ENCODE measurements at places on chromosomes 1 and 21. TPM values are rescaled to one million over a fixed set of nuclear protein-coding genes. Genes with fewer than 3 reads are reported as not detected.

The KLF17 gene
- total RNA-seq = not detected

The NUAK2 gene
- total RNA-seq = 1.2 TPM

The PTPRU gene
- 18.2 TPM for total RNA-seq

The KCNK1 gene
- total RNA-seq = 69.6 TPM

The FAM72D gene
- 0.13 TPM for total RNA-seq

The VASH2 gene
- 1.8 TPM for total RNA-seq

The BATF3 gene
- 3.9 TPM for total RNA-seq

The OXCT2 gene
- 16.2 TPM for total RNA-seq

The LCE2B gene
- not detected for total RNA-seq

The VHLL gene
- not detected for total RNA-seq

The CELA3A gene
- total RNA-seq = not detected

The IRF6 gene
- 21.8 TPM for total RNA-seq

- peak; percentile 38 for DNase-seq
Measured at GRCh38 chr1:13600762-13601453, 17.3 kb downstream of the PDPN start.

- no peak for DNase-seq
Measured at GRCh38 chr1:165603810-165604209, 27.2 kb upstream of the MGST3 start.

DNA sequence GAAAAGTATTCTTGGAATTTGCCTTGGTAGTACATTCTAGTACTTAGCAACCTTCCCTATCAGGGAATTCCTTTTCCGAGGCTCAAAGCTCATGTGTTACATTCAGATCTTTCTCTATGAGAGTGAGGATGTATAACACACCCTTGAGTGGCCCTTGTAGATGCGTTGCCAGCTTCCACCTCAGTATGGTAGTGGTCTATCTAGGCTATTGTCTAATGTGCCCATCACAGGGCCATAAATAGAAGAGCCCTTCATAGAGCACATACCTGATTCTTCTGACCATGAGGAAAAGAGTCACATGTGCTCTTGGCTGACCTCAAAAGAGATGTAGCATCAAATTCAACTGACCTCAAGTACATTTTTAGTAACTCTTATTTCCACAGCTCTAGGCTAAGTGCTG lies 14.0 kb upstream of the ZC3H11B start:
- DNase-seq = no peak

GRCh38 chr21:40194185-40194980 lies 327.1 kb downstream of the PCP4 start:
- DNase-seq = no peak

DNA sequence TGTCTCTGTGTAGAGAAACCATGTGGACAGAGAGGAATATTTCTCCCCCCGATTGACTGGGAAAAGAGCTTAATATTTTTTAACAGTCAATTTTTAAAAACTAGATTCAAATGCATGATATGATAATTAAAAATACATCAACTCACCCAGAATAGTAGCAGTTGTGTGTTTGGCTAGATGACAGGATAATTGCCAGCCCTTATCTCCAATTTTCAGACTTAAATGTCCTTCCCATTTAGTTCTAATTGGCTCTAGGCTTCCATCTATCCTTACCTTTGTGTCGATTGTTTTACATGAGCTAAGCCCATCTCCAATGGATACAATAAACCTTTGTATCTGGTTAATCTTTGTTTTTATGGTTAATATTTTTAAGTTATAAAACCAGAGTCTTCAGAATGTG lies 23.9 kb upstream of the KIAA0040 start:
- no peak for DNase-seq

DNA sequence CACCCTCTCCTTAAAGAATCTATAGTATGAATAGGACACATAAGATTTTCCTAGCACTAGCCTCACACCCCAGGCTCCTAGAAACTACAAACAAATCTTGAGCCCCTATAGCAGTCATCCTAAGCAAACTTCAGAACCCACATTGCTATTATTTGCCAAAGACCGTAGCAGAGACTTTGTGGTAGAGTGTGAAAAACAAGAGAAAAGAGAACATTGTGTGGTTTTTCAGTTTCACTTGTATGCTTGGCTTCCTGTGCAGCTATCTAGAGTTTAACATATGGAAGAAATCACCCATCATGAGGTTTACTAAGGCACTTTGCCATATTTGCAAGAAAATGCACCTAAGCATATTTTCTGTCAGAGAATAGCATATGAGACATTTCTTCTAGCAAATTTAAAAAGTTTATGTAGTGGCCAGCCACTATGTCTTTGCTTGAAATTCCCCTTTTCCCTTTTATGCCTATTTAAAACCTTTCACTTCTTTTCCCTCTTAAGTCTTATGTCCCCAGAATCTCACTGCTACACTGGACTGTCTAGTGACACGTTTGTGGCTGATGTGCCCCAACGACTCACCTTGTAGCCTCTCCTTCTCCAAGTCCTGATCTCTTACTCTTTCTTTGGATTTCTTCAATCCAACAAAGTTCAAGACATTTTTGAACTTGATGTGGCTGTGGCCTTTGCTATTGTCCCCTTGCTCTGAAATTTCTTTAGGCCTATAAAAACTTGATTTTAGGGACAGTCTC lies 25.6 kb downstream of the CCDC190 start:
- DNase-seq = no peak

DNA sequence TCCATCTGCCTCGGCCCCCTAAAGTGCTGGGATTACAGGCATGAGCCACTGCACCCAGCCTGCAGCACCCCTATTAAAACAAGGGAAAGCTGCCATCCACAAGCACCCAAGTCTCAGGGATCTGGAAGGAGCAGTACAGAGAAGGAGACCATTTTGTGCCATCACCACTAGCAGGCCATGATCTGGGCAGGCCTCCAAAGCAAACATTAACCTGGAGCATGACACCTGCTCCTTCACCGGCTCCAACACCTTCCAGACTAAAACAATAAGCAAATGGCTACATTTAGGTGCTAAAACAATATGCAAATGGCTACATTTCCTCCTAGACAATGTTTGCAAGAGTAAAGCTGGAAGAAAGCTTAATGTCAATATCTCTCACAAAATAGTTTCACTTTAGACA lies 16.7 kb downstream of the MEAF6 start:
- no peak for DNase-seq

DNA sequence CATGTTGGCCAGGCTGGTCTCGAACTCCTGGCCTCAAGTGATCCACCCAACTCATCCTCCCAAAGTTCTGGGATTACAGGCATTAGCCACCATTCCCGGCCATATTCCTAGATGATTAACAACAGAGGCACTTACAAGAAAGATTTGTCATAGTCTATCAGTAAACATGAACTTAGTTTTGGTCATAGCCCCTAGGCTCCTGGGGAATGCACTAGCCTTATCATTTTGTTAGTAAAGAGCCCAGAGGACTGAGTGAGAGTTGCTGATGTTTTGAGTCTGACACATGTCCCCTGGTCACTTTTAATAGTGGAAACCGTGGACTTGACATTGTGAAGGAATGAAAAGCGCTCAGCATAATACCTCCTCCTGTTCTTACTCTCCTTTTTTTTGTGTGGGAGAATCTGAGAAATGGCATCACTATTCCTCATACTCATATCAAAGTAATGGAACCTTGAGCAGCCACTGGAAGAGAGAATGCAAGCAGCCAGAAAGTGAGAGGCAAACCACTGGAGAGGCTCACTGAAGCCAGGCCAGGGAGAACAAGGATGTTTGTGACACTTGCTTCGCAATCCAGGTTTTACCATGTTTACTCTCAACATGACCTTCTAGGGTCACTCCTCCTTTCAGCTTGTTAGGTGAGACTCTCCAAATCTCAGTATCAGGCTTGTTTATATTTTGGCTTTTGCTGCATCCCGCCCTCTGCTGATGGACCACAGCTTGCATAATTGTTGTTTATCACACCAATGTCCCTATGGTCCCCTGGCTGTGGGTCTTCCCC lies 14.8 kb downstream of the ATP1B1 start:
- no peak for DNase-seq

DNA sequence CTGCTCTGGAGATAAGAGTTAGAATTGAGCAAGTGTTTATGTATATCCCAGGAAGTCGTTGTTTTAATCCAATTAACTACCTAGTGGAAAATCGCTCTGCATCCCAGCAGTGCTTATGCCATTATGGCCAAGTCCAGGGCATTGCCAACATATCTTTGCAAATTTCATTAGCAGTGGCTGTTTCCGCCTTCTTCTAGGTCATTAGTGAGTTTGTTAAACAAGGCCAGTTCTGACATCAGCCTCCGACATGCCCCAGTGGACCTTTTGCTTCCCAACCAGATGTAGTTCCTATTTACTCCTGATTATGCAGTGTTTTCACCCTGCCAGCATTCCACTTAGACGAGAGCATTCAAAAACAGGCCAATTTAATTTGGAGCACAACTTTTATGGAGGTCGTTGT lies 106.8 kb upstream of the FAM78B start:
- no peak for DNase-seq

- DNase-seq = no peak
Measured at GRCh38 chr1:24928689-24929397, 1.2 kb downstream of the RUNX3 start.

DNA sequence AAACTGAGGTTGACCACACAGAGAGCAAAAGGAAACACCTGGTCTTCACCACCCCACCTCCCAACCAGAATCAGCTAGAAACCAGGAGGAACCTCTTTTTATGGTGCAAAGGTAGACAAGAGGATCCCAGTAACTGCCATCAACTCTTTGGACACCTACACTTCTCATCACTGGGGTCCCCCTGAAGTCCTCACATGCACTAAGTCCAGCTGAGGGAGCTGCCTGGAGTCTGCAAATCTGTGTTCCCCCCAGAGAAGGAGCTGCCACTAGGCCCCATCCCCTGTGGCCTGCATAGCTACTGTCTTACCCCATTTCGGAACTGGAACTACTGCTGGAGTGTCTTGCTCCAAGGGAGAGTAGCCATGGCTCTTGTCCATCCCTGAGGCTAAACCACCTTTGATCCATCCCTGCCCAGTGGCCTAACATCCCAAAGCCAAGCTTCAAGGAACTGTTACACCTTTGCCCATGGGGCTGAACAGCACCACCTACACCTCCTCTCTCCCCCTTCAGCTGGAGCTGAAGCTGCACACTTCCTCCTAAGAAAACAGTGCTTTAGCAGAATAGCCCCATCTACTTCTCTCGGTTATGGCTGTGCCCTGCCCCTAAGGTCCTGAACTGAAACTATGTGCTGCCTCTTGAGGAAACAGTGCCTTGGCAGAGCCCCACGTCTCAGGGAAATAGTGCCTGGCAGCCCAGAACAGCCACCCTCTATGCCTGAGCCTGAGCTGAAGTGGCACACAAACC lies 85.4 kb upstream of the CD53 start:
- DNase-seq = no peak

GRCh38 chr1:227943381-227944089 lies 4.2 kb downstream of the WNT9A start:
- no peak for DNase-seq

DNA sequence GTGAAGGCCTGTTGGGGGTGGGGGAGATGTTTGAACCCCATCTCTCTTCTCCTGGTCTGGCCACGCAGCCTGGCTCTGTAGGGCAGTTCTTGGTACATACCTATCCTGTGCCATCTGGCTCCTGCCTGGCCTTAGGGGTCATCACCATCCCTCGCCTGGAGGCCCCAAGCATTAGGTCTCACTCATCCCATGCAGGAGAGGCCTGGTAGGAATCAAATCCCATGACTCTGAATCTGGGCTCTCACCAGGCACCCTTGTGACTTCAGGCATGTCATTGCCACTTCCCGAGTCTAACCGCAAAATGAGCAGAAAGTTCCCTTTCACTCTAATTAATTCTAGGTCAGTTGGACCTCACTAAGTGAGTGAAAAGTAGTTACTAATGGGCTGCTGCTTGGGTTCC lies 37.2 kb downstream of the ETNK2 start:
- no peak for DNase-seq

- no peak for DNase-seq
Measured at GRCh38 chr1:18452550-18452949, 28.2 kb upstream of the KLHDC7A start.

DNA sequence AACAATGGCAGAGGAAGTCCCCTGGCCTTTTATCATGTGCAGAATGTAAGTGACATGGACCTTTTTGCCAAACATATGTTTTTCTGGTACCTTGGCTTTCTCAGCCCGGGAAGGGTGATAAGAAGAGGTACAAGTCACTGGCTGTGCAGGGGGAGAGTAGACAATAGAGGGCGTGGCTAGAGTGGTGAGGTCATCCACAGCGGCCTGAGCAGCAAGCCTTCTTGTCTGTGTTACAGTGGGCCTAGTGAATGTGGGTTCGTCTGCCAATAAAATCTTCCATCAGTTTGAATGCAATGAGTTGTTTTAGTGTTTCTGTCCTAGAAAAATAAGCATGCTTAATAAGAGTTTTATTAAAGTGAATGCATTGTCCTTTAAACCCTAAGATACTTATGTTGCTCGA lies 59.0 kb upstream of the PGD start:
- peak; percentile 65 for DNase-seq

DNA sequence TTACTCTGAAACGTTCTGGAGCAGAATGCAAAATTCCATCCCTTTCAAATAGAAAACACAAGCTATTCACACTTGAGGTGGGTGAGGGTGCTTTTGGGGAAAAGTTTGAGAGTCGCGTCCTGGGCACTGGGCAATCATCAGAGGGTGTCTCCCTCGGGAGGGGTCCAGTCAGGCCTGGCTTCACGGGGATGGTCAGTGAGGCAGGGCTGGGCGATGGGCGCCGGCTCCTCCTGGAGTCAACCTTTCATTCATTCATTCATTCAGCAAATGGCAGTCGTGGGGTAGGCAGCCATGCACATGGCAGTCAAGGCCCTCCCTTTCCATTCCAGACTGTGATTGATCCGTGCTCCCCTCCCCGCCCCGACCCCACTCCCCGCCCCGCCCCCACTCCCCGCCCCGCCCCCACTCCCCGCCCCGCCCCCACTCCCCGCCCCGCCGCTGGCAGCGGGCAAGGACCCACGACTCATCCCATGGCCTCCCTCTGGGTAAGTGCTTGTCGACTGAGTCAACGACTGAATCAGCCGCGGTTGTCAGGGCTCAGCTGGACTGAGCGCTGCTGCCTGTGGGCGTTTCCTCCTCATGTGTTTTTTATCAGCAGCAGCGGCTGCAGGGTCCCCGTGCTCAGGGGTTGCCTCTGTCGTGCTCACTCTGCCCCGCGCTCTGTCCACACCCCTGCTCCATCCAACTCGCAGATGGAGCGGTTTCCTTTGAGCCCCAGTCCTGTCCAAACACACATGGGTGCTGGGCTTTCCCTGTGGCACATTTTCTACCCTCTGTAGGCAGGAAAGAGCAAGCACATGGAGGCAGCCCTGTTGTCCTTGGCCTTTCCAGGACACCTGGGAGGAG lies 12.5 kb upstream of the SPSB1 start:
- DNase-seq = peak; percentile 72

DNA sequence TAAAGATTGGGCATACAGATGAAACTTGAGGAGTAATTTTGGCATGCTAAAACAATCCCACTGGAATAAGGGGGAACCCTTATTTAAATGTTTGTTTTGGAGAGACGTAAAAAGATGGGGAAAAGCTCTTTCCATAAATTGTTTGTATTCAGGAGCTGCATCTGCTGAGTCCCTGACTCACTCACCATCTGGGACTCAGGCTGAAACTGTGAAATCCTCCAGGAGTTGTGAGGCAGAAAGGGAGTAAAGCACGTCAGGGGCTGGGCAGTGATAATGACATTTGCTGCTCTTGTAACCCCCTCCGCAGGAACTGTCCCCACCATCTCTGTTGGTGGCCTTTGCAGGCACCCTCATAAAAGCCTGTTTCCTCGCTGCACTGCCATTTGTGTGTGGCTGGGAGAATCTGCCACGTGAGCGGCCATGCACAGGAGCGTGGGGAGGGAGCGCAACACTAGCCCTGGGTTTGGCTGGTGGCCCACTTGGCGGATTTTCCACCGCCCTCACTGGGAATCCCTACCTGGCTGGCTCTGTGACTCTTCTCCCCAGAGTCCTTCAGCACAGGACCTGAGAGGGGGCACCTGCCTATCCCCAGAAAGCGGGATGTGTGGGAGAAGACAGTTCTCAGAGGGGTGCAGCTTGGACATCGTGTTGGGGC lies 45.3 kb downstream of the ZSCAN20 start:
- DNase-seq = no peak

Data from left cardiac atrium (tissue), 4 donors.